ENCODE measurements at places on chromosomes 16 and 17.

DNA sequence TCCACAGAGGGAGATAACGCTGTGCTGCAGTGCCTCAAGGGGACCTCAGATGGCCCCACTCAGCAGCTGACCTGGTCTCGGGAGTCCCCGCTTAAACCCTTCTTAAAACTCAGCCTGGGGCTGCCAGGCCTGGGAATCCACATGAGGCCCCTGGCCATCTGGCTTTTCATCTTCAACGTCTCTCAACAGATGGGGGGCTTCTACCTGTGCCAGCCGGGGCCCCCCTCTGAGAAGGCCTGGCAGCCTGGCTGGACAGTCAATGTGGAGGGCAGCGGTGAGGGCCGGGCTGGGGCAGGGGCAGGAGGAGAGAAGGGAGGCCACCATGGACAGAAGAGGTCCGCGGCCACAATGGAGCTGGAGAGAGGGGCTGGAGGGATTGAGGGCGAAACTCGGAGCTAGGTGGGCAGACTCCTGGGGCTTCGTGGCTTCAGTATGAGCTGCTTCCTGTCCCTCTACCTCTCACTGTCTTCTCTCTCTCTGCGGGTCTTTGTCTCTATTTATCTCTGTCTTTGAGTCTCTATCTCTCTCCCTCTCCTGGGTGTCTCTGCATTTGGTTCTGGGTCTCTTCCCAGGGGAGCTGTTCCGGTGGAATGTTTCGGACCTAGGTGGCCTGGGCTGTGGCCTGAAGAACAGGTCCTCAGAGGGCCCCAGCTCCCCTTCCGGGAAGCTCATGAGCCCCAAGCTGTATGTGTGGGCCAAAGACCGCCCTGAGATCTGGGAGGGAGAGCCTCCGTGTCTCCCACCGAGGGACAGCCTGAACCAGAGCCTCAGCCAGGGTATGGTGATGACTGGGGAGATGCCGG is 769 bp downstream of the CD19 start:
- DNase-seq: no peak

GRCh38 chr17:57670769-57671569 is 74.1 kb downstream of the CCDC182 start:
- no peak for DNase-seq

DNA sequence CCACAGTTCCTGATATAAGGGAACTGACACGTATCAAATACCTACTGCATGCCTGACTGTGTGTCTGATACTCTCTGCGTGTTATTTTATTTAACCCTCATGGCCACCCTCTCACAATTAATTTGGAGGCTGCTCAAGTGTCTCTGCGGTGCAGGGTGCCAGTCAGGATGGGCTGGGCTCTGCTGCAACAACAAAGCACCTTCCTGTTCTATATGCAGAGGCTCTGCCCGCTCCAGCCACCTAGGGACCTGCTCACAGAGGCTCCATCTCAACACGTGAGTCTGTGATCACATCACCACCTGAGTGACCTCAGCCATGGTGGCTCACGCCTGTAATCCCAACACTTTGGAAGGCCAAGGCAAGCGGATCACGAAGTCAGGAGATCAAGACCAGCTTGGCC is 87.1 kb downstream of the SLC39A11 start:
- DNase-seq: no peak

DNA sequence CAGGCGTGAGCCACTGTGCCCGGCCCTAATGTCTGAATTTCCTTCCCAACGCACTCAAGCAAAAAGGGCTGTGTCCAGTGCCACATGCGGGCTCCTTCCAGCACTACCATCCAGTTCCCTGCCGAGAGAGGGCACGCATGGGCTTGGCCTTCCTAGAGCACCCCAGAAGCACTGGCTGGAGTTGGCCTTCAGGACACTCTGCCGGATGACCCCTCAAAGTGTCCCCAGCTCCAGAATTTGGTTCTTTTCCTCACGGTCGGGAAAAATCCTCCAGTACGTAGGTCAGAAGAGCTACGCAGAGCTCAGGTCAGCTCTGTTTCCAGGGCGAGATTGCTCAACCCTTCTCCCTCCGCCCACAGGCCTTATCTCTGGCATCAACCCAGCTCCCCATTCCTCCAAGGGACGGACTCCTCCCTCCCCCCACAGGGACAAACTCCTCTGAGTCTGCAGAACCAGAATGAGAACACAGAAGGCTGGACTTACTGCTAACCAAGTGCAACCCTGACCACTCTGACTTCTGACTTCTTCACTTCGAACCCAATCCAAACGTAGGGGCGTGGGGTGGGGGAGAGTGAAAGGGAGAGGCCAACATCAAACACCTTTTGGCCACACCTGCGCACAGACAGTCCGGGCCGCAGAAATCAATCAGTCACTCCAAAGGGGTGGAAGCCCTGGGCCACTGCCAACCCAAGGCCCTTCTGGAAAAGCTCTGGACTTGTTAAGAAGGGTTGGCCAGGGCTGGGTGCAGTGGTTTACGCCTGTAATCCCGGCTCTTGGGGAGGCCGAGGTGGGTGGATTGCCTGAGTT is 3.6 kb downstream of the CDC42EP4 start:
- peak; percentile 66 for DNase-seq

- DNase-seq: no peak
These were observed 14.8 kb downstream of the NPTX1 start for GRCh38 chr17:80461528-80462160.

- no peak for DNase-seq
These were observed 204.2 kb upstream of the KCNJ16 start for GRCh38 chr17:69870751-69871199.

GRCh38 chr16:106623-107324 is 28.7 kb downstream of the MPG start:
- DNase-seq: peak; percentile 83

DNA sequence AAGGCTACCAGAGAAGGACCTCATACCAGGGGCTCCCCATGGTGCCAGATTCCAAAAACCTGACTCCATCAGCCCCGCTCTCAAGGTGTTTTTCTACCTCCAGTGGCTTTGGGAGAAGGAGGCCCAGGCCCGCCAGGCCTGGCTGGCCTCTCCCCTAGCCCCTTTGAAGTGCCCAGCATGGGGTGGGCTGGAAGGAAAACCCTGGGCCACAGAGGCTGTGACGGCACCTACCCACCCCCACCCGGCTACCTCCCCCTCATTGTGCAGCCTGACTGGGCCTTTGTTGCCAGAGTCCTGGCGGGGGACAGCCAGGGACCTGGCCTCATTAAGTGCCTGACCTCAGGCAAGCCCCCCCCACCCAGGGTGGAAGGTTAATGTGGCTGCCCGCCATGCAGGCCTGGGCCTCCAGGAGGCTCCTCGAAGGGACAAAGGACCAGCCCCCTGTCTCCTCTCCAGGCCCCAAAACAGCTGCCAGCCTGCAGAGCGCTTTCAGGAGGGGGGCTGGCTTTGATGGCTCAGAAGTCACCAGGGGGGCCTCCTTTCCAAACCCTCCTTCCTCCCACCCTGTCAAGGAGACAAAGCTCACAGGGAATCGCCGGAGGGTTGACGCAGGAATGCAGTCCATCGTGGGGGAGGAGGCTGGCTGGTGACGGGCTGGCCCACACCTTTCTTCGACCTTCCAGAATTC is 159.4 kb downstream of the ZNF423 start:
- no peak for DNase-seq

DNA sequence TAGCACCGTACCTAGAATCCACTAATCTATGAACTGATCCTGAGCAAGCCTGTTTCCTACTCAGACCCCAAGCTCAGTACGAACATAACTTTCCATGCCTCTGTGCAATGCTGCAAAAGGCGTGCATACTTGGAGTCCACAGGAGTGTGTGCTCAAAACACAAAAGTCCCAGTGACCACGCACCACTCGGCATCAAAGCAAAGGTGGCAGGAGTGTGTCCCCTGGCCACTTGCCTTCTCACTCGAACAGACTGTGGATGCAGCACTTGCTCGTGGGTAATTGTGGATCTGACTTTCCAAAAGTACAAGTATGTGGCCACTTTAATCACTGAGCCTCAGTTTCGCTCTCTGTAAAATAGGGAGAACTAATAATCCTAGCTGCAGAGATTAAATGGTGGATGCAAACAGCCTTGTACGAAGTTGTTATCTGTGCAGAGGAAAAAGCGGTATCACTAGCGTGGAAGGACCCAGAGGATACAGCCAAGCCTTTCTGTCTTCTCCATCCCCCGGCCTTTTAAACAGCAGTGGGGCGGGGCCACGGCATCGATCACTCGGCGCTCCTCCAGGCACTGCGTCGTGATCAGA is 311 bp upstream of the KDM8 start:
- peak; percentile 74 for DNase-seq

DNA sequence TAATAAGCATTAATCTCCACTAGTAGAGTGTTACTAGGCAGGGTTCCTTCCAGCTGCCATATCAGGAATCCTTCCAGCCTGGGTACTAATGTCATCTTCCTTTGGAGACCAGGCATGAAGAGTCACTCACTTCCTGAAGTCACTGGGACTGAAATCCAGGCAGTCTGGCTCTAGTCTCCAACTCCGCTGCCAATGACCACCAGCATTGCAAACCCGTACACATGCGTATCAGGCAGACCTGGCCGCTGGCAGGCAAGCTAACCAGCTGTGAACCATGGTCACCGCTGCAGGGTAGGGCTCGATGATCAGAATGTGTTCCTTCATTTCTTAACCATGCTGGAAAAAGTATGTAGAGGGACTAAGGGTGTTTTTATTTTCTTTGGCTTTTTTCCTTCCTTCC is 255.5 kb downstream of the CDH13 start:
- DNase-seq: no peak

DNA sequence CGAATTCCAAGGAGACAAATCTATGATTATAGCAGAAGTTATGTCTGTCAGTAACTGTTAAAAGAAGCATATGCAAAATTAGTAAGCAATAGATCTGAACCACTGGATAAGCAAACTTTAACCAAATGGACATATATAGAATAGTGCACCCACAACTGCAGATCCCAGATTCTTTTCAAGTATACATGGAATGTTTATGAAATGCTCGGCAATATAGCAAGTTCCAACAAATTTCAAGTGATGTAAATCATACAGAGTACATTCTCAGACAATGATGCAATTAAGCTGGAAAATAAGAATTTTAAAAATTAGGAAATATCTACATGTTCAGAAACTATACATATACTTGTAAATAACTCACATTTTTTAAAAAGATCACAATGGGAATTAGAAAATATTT is 8.4 kb upstream of the HELZ start:
- no peak for DNase-seq

DNA sequence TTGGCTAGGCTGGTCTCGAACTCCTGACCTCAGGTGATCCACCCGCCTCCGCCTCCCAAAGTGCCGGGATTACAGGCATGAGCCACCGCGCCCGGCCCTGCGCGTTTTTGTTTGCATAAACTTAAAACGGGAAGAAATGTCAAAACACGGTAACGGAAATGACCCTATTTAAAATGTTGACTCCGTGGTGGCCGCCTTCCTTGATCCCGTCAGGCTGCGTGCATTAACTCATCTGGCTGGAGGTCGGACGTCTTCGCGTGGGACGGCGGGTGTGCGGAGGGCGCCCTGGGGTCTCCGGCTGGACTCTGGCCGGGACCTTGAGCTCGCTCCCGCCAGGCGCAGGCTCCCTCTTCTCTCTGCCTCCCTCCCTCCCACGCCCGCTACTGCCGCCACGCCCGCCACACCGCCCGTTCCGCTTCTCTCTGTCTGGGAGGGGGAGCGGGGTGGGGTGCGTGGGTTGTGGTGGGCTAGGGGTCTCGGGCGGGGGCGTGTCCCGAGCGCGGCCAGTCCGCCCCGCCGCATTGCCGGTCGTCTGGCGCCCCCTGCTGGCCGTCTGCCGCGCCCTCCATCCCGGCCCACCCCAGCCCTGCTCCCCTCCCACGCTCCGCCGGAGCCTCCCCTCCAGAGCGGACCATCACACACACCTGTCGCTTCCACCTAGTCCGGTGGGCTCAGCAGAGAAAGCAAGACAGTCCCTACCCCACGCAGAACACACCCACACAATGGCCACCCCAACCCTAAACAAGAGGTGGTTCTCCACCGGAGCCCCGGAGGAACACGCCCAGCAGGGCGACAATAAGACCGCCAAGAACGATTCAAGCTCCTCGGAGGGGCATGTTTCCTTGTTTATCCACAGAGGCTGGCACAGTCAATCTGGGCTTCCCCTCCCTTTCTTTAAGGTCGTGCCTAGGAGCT is 1.2 kb upstream of the CCDC42 start:
- peak; percentile 42 for DNase-seq

GRCh38 chr17:77433385-77434135 is 292.8 kb downstream of the SEC14L1 start:
- DNase-seq: no peak

GRCh38 chr17:79852748-79853147 is 13.5 kb upstream of the CBX4 start:
- DNase-seq: no peak

DNA sequence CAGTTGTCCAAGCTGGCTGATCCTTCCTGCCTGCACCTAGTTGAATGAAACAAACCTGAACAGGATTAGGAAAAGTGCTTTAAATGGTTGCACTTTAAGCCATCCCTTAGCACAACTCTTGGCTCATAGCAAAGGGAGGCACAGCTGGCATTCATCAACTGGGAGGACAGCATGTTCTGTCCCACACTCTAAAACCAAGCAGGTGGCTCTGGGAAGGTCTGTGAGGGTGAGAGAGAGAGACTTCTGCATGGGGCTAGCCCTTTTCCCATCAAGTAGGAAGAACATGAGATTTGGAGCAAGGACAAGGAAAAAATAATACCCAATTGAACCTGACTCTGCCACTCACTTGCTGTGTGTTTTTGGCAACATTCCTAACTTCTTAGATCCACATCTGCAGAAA is 140.9 kb upstream of the CCL2 start:
- DNase-seq: no peak

All from T47D (cell line).